Cortex of kidney (tissue), 1 donor: ENCODE measurements at places on chromosomes 12 and 14.

- no peak for DNase-seq
Observed at GRCh38 chr12:108837239-108837638, 20.1 kb downstream of the SSH1 start.

GRCh38 chr12:11746024-11746771 is 96.7 kb downstream of the ETV6 start:
- DNase-seq: no peak

GRCh38 chr14:68711561-68712309 is 81.1 kb downstream of the ZFP36L1 start:
- DNase-seq: no peak

DNA sequence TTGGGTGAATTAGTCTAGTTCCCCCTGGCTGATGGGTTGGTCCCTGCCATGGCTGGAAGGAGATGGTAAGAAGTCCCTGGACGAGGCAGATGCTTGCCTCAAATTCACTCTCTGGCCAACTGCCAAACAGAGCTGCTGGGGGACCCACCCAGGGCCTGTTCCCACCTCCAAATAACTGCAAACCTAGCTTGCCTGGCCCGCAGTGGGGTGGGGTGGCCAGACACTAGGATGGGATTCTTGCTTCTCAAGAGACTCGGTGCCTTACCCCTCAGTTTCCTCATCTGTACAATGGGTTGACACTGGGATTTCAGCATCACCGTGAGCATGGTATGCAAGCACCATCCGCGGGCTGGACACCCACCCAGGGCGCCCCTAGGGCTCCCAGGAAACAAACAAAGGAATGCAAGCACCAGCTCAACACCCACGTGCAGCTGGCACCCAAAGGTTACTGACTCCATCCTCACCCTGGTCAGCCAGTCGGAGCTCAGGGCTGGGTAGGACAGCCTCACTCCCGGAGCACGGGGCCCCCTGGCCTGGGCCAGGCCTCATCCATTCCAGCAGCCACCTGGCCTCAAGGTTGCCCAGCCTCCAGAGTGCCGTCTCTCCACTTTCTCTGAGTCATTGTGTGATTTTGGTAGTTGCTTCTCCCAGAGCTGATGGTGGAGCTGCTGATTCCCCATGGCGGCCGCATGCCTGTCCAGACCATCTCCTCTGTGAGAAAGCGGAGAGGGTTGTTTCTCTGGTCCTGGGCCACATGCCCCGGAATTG is 205.2 kb upstream of the RTL1 start:
- no peak for DNase-seq

DNA sequence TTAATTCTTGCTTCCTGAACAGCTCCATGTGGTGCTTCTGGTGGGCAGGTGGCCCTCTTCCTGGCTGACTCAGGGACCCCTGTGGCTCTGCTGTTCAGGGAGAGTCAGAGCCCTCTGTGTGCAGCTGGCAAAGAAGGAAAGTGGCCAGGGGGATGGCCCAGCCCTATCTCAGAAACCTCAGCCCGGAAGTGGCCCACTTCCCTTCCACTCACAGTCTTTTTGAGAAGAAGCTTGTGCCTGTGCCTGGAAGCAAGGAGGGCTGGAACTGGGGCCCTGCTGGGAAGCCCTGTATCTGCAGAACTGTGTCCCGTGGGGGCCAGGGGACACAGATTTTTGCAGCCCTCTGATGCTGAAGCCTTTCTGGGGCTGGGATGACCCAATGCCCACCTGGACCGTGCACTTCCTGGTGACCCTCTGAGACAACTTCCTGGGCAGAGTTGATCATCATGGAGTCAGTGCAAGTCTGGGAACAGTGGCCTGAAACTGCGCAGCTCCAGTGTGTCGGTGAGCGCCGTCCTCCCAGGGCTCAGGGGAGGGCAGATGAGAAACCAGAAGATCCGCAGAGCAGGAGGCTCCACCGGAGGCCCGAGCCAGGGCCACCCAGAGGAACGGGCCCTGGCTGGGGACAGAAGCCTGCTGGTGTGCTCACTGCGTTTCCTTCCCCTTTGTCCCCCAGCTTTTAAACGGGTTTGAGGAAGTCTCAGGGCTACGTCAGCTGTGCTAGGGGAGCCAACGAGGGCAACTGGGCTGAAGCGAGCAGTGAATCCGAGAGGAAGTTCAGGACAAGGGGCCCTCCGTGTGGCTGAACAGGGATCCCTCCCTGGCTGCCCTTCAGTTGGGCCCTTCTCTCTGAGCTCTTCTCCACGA is 217.4 kb upstream of the RTL1 start:
- no peak for DNase-seq

GRCh38 chr12:29032446-29032845 is 116.6 kb upstream of the FAR2 start:
- no peak for DNase-seq

DNA sequence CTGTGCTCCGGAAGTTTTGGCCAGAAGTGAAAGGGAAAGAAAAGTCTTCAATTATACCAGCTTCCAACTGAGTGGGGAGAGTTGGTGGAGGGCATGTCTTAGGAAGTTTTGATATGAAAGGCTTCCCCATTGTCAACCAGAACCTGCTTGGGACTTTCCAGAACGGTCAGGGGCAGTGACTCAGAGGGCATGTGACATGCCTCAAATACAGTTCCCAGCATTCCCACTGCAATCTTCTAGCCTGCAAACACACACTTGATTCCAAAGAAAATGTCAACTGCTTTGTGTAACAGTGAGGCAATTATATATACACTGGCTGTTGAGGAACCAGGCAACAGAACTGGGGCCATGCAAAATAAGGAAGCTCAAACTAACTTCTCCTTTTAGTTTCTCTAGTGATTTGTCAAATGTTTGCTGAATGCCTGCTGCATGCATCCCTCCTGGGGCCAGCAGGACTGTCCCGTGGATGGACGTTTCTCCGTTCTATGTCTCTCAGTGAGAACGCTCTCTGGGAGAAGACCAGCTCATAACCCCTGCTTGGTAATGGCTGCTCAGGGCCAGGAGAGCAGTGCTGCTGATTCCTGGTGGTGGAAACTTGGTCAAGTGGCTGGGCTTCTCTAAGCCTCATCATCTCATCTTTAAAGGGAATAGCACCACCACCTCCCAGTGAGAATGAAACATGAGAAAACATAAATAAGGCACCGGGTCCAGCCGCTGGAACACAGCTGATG is 18.3 kb downstream of the SLC25A47 start:
- DNase-seq: no peak

DNA sequence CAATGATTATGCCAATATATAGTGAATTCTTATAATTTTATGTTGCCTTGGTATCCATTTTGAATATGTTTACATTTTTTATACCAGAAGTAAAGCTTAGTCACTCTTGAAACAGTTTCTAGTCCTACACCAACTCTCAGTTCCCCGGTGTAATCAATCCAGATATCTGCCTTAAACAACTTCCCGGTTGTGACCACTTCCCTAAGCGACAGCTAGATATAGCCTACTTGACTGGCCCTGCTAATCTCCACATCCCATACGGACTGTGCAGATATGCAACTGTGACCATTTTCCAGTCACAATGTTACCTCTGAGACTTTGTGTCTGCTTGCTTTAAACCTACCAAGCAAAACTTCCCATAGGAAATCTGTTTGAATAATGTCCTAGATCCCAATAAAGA is 1551.5 kb upstream of the SEL1L start:
- no peak for DNase-seq

GRCh38 chr12:54338698-54339296 is 13.9 kb downstream of the COPZ1 start:
- no peak for DNase-seq

DNA sequence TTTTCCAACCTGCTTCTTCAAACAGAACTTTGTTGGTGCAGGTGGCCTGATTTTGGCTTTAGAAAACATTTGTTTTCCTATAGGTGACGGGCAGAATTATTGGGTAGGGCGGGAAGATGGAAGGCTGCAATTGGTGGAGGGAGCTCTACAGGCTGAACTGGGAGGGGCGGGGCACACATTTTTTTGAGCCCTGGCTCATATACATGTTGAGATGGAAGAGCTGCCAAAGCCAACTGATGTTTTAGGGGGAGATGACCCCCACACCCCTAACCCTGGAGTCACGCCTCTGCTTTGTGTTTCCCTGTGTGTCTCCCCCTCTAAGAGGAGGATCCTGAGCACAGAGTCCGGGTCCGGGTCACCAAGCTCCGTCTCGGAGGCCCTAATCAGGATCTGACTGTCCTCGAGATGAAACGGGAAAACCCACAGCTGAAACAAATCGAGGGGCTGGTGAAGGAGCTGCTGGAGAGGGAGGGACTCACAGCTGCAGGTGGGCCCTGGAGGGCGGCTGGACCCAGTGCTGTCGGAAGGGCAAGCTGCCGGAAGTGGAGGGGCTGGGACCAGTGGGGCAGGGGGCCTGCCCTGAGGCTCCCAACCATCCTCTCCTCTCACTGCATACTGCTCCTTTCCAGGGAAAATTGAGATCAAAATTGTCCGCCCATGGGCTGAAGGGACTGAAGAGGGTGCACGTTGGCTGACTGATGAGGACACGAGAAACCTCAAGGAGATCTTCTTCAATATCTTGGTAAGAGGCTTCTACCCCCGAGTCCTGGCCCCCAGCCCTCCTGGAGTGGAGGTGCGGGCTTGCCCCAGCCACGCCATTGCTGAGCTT is 18.6 kb downstream of the AGAP2 start:
- DNase-seq: no peak

- DNase-seq: no peak
Observed at GRCh38 chr12:61538951-61539350, 721.3 kb upstream of the USP15 start.

DNA sequence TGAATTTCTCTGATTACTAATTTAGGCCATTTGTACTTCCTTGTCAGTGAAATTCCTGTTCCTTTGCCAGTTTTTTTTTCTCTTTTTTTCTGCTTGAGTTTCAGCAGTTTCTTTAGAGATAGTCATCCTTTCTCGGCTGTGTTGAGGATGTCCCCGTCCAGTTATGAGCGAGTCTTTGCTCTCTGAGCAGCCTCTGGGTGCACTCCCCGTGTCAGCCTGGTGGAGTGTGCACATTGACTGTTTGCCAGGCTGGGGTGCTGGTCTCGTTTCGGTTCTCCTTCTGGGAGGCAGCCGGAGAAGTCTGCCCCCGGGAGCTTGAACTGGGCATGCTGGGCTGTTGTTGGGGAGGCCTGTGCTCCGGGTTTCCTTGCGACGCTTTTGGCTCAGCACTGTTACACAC is 3.0 kb downstream of the PACS2 start:
- no peak for DNase-seq

DNA sequence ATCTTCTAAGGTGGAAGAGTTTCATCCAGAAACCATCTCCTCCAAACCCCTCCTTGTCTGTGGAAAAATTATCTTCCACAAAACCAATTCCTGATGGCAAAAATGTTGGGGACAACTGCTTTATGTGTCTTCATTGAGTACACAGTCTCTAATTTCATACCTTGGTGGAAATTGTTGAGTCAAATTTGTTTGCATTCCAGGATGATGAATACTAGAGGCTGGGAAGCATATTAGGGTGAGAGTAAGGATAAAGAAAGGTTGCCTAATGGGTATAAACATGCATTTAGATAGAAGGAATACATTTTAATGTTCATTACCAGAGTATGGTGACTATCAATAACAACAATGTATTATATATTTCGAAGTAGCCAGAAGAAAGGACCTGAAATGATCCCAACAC is 98.2 kb downstream of the C12orf42 start:
- no peak for DNase-seq

GRCh38 chr12:6551063-6551461 is 4.8 kb downstream of the IFFO1 start:
- DNase-seq: no peak

- no peak for DNase-seq
Observed at GRCh38 chr14:78278464-78279250, 108.5 kb downstream of the NRXN3 start.

DNA sequence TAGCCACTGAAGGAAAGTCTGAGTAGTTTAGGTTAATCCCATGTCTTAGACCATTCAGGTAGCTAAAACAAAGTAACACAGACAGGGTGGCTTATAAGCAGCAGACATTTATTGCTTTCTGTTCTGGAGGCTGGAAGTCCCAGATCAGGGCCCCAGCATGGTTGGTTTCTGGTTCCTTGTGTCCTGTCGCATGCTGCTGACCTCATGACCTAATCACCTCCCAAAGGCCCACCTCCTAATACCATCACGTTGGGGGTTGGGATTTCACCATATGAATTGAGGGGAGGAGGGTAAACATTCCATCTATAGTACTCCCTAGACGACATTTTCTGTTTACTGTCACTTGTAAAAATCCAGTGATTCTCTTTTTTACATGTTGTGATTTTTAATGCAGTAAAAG is 148.6 kb downstream of the FBXL14 start:
- no peak for DNase-seq

GRCh38 chr12:120902846-120903411 is 1.2 kb downstream of the SPPL3 start:
- DNase-seq: no peak

- DNase-seq: no peak
Observed at GRCh38 chr12:16605642-16606116, 283 bp downstream of the LMO3 start.

DNA sequence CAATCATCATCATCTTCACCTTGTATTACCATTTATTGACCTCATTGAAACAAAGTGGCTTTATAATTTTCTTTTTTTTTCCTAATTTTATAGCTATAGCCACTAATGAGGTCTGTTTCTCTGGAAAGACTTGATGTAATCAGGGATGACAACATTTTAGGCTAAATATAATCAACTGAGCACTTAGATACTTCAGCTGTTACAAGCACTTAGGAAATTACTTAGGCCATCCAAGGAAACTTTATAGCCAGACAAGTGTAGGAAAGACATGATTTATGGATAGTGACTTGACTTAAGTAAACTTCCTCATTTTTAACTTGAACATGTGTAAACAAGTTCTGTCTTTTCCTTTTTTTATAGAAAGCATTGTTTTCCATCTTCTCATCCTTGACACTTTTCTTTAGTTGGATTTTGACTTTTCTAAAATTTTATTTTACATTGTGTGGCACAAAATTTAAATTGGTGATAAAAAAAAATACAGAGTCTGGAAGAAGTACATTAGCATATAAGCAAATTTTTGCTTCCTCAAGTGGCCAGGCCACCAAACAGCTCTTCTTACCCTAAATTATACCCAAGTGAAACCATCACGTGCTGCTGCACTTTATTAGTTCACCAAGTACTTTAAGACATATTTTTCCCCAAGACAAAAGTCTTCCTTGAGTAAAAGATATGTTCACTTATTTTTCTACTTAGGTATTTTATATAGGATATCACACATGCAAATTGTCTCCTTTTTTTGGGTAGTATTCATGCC is 15.1 kb downstream of the CPNE8 start:
- DNase-seq: no peak

DNA sequence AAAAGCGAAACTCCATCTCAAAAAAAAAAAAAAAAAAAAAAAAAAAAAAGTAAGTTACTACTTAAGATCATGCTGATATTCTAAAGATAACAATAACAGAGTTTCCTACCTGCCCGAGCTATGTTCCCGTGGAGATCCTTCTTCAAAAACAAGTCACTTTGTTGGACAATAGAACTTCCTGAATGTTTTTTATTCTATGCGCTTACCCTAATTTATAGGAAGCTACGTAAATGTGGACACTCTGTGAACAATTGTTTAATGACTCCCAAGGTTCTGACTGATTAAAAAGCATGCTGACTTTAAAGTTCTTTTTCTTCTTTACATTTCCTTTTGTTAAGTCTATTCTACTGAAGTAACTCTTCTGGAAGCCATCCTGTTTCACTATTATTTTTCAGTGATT is 52.5 kb downstream of the FGD4 start:
- no peak for DNase-seq
